ENCODE measurements at places on chromosomes 1 and 21.

GRCh38 chr1:56456435-56457101, 122.8 kb downstream of the PLPP3 start:
- no peak overlapping the region for H3K27ac ChIP-seq
- DNase-seq: no peak
- no peak overlapping the region for H3K4me3 ChIP-seq
- no peaks in the 10 kb centered on the region for H3K36me3 ChIP-seq
- H3K27me3 ChIP-seq: no peaks in the 10 kb centered on the region
- H3K4me1 ChIP-seq: no peaks in the 10 kb centered on the region

GRCh38 chr1:163048869-163049268, 20.3 kb upstream of the RGS4 start:
- H3K36me3 ChIP-seq: no peaks in the 10 kb centered on the region
- no peak for DNase-seq
- no peak overlapping the region for H3K4me3 ChIP-seq
- H3K27me3 ChIP-seq: no peaks in the 10 kb centered on the region
- no peak overlapping the region for H3K27ac ChIP-seq

GRCh38 chr21:35254006-35254764, 205.1 kb upstream of the RUNX1 start:
- no peaks in the 10 kb centered on the region for H3K36me3 ChIP-seq
- H3K27ac ChIP-seq: no peak overlapping the region
- no peaks in the 10 kb centered on the region for H3K27me3 ChIP-seq
- H3K4me3 ChIP-seq: no peak overlapping the region
- no peaks in the 10 kb centered on the region for H3K4me1 ChIP-seq

GRCh38 chr1:153192697-153193096, 10.5 kb upstream of the LELP1 start:
- H3K4me1 ChIP-seq: no peaks in the 10 kb centered on the region
- H3K27me3 ChIP-seq: peaks cover 19% of the 10 kb centered on the region
- no peak overlapping the region for H3K4me3 ChIP-seq
- H3K27ac ChIP-seq: no peak overlapping the region
- no peak for DNase-seq
- no peaks in the 10 kb centered on the region for H3K36me3 ChIP-seq

DNA sequence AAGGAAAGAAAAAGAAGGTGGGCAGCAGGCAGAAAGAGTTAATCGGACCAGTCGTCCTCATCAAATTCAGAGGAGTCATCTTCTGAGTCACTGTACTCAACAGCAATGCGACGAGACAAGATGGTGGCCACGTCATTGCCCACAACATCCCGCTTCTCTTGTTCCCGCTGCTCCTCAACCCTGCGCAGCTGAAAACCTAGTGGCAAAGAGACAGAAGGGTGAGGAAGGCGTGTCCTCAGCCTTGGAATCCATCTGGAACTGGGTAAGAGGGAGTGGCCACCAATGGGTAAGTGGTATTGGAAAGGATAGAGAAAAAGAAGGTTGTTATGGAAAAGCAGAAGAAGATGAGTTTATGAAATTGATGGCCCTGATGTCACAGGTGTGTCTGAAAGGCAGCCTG, 15.7 kb downstream of the GPR3 start:
- no peak overlapping the region for H3K27ac ChIP-seq
- peaks cover 44% of the 10 kb centered on the region for H3K36me3 ChIP-seq
- DNase-seq: no peak
- H3K4me3 ChIP-seq: no peak overlapping the region
- H3K4me1 ChIP-seq: peaks cover 6% of the 10 kb centered on the region

GRCh38 chr1:23085696-23086095, 66.4 kb downstream of the KDM1A start:
- no peak for DNase-seq
- no peak overlapping the region for H3K4me3 ChIP-seq
- H3K4me1 ChIP-seq: no peaks in the 10 kb centered on the region
- no peak overlapping the region for H3K27ac ChIP-seq

DNA sequence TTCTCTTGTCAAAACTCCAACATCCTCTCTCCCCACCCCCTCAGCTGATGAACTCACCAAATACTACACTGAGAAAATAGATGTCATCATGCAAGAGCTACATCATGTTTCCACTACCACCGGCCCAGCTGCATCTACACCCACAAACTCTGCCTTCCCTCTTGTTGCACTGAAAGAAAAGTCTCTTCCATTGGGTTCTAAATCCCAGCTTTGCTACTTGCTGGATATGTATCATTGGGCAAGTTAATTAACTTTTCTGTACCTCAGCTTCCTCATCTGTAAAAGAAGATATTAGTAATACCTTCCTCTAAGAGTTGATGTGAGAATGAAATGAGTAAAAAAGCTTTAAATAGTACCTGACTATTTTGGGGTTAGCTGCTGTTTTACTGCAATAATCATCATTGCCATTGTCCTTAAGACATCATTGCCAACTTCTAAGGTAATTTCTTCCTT, 108.6 kb downstream of the OLFML2B start:
- no peaks in the 10 kb centered on the region for H3K27me3 ChIP-seq
- peak; percentile 60 for DNase-seq
- H3K4me1 ChIP-seq: peaks cover 16% of the 10 kb centered on the region
- no peak overlapping the region for H3K4me3 ChIP-seq

DNA sequence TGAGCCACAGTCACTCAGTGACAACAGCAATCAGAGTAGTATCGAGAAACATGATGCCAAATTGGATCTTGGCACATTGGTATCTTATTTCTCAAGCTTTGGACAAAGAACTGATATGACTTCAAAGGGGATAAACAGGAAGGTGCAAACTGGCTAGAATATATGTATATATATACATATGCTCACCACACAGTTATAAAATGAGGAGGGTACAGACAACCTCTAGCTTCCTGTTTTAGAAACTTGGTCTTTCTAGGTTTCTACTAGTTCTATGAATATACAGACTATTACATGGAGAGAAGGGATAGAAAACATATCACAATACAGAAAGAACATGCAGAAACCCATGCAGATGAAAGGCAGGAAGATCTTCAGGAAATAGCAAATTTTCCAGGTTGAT, 292.1 kb upstream of the SNX7 start:
- peaks cover 2% of the 10 kb centered on the region for H3K4me1 ChIP-seq
- H3K27me3 ChIP-seq: peaks cover 4% of the 10 kb centered on the region
- H3K36me3 ChIP-seq: no peaks in the 10 kb centered on the region
- no peak for DNase-seq

DNA sequence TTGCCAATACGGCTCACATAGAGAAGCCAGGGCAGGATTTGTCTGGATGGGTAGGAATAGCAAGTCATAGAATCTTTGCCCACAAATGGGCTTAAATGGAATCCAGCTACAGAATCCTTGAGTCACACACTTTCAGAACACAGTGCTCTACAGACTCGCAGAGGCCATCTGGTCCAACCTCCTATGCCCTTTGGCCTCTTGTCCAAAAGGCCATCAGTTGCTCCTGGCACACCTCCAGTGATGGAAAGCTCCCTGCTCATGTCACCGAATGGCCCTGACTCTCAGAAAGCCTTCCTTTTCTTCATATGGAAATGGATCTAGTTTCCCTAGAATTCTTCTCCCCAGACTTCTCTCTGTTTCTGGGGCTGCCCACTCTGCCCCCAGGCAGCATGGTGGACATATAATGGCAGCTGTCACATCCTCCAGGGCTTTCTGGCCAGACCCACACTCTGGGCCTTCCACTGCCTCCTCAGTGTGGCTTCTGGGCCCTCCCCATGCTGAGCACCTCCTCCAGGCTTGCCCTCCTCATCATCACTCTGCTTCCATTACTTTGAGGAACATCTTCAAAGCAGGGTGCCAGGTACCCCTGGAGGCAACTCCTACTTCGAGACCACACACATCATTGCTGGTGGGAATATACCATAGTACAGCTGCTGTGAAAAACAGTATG, 33.6 kb upstream of the TRABD2B start:
- DNase-seq: no peak
- H3K4me1 ChIP-seq: no peaks in the 10 kb centered on the region
- no peaks in the 10 kb centered on the region for H3K27me3 ChIP-seq

DNA sequence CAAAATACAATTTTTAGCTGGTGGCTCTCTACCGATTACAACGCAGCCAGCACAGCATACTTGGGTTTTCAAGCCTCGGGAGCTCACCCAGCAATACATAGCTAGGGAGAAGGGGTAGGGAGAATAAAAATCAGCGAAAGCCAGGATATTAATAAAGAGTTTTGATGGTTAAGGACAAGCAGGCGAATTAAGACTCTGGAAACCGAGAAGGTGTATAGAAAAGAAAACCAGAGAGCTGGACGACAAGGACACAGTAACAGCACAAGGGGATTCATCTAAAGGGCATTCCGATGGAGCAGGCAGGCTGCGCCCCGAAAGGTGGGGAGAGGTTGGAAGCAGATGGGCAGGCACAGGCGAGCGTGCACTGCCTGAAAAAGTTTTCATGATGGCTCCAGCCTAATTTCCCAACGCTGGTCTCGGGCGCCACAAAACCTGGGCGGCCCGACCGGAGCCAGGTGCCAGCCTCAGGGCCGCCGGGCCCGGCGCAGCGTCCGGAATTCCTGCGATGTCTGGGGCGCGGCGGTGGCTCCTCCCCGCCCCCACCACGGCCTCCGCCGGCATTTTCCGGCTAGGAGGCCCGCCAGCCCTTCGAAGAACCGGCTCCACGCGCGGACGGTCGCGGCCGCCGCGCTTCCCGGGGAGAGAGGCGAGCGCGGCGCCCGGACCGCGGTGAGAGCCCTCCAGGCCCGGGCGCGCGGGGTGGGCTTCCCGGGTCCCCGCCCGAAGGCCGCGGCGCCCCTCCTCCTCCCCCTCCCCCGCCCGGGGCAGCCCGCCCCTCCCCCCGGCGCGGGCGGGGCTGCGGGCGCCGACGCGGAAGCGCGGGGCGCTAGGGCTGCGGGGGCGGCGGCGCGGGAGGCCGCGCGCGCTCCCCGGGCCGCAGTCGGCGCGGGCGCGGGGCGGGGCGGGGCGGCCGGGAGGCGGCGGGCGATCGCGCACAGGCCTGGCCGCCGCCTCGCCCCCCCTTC, 774 bp upstream of the DYRK1A start:
- peaks cover 33% of the 10 kb centered on the region for H3K4me1 ChIP-seq
- H3K36me3 ChIP-seq: peaks cover 9% of the 10 kb centered on the region
- peak overlapping the region; percentile 95 for H3K27ac ChIP-seq
- peaks cover 3% of the 10 kb centered on the region for H3K27me3 ChIP-seq
- peak; percentile 90 for DNase-seq

DNA sequence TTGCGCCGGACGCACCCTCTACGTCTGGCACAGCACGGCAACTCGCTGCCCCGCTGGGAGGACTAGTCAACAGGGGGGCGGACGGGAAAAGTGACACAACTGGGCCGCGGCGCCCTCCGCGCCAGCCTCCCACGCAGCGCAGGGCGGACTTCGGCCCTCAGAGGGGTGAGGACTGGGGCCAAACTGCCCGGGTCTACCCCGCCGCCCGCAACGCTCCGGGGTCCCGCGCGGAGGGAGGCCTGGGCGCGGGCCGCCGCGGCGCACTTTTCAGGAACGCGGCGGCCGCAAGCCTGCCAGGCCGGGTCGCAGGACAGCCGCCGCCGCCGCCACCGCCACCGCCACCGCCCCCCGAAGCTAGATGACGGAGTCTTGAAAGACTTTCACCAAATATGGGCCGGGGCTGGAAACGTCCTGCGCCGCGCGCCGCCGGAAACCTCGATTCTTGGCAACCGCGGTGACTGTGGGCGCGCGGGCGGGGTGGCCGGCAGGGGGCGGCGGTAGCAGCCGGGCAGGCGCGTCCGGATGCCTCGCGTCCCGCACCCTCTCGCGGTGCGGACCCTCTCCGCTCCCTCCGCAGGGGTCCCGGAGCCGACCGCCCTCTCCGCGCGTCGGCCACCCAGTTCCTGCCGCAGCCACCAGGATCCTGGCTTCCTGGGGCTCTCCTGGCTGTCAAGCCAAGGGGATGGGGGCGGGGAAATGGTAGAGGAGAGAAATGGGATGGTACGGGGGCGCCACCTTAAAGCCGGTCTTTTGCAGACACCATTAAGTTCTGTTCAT, 3.7 kb upstream of the CCN1 start:
- H3K27me3 ChIP-seq: peaks cover 70% of the 10 kb centered on the region
- H3K4me1 ChIP-seq: peaks cover 29% of the 10 kb centered on the region
- peak; percentile 90 for DNase-seq
- H3K36me3 ChIP-seq: no peaks in the 10 kb centered on the region
- peak overlapping the region; percentile 79 for H3K4me3 ChIP-seq
- no peak overlapping the region for H3K27ac ChIP-seq

DNA sequence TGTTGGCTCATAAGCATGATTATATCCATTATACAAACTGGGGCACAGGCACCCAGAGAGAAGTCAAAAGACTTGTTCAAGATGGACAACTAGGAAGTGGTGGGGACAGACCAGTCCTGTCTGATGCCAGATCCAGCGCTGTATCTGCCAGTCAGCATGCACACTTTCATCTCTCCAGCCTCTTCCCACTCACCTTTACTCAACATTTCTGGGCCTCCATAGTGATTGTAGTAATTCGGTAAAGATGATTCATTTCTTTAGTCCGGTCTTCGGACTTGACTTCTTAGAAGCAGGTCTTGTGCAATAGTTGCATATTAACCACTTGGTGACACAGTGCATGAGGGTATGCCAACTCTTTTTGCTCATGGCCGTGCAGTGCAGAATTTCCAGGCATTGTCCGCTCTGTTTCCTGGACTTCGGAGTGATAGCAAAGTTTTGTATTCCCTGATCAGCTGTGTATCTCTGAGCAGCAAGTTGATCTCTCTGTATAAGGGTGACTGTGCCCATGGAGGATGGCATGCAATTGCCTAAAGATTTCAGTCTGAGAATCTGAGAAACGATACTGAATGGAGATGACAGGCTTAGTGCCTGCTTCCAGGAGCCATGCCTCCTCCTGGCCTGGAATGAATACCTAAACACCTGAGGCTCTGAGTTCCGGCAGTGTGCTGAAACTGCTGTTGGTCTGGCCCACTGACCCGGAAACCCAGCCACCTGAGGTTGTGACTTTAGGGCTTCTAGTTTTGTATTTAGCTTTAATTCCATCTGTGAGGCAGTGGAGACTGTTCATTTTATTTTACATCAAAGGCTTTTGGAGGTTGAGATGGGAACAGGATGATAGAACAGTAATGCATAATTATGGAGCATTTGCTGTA, 39.0 kb downstream of the GALNT2 start:
- no peaks in the 10 kb centered on the region for H3K27me3 ChIP-seq
- H3K4me3 ChIP-seq: peak overlapping the region; percentile 77
- H3K27ac ChIP-seq: peak overlapping the region; percentile 88
- peaks cover 94% of the 10 kb centered on the region for H3K4me1 ChIP-seq
- DNase-seq: no peak

DNA sequence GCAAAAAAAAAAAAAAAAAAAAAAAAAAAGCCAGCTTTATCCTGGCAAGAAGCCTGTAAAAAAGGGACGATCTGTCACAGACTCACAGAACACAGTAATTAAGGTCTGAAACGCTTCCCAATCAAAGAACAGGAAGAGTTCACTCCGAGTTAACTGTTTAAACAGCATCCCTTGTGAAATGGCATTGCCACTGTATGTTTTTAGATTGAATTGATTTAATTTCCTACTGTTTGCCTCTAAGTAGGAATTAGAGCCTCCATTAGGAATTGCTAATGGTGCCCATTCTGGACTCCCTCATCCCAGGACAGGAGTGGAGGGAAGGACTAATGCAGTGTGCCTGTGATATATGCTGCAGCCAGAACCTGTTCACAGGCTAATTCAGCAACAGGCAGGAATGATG, 370.8 kb downstream of the RWDD3 start:
- DNase-seq: no peak
- H3K4me3 ChIP-seq: no peak overlapping the region
- H3K36me3 ChIP-seq: no peaks in the 10 kb centered on the region
- H3K27ac ChIP-seq: no peak overlapping the region
- no peaks in the 10 kb centered on the region for H3K27me3 ChIP-seq
